Fibroblast of lung (primary cell): ENCODE measurements at places on chromosomes 2 and 18. TPM values are rescaled to one million over a fixed set of nuclear protein-coding genes. Genes with fewer than 3 reads are reported as not detected.
A peak's percentile ranks its signal among the peaks of the same experiment; 100 is the strongest.

The GDF7 gene
- under 0.01 and 0.33 TPM in 2 replicates for total RNA-seq

The PKDCC gene
- total RNA-seq, result 63.9 and 70.1 TPM in 2 replicates

The KLHL41 gene
- total RNA-seq, result 3.8 and 4.6 TPM in 2 replicates

The STARD6 gene
- 0.33 TPM in 1 of 2 replicates, not detected in the other for total RNA-seq

The NEUROD1 gene
- not detected in 2 replicates for total RNA-seq

The POTEF gene
- not detected in 2 replicates for total RNA-seq

The ACADL gene
- total RNA-seq, result 0.50 and 0.51 TPM in 2 replicates

The CFC1 gene
- not detected in 2 replicates for total RNA-seq

The DTNA gene
- total RNA-seq, result 28.2 and 38.8 TPM in 2 replicates

The FBXO48 gene
- 0.26 and 0.33 TPM in 2 replicates for total RNA-seq

The LOXHD1 gene
- not detected in 2 replicates for total RNA-seq

The LCT gene
- under 0.01 TPM in 2 replicates for total RNA-seq

The SCYGR4 gene
- not detected in 2 replicates for total RNA-seq

The COBLL1 gene
- total RNA-seq, result 5.1 and 10.1 TPM in 2 replicates

- DNase-seq, result peak; percentile 68
Observed at GRCh38 chr2:96245609-96246390, 20.0 kb downstream of the TMEM127 start.

- DNase-seq, result peak; percentile 91
Observed at GRCh38 chr2:84906900-84907714, 1.7 kb downstream of the TMSB10 start.

- no peak for DNase-seq
Observed at GRCh38 chr2:32925283-32925815, 21.4 kb upstream of the LTBP1 start.

GRCh38 chr2:127829845-127830246, 18.9 kb upstream of the WDR33 start:
- peak; percentile 50 for DNase-seq

DNA sequence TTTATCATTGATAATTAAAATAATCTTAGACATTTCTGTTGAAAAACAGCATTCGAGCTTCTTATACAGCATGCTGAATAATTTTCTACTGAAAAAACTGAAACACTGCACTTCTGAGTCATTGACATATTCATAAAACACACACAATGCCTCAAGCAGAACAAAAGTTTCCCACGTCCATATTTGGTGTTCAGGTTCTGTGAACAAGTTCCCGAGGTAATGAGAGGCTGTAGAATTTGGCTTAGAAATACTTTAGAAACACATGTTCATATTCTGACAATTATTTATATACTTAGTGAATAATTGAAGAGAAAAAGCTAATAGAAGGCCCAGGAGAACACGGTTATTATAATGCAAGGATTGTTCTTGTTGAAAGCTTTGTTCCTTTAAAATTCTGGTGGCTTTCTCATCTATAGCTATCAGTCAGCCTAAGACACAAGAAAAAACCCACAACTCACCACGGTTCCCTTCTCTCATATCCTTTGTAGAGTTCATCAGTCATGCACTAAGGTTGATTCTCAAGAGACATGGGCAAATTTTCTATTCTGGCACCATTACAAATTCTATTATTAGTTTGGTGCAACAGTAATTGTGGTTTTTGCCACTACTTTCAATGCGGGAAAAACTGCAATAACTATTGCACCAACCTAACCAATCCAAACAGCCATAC, 194.4 kb downstream of the TMX3 start:
- peak; percentile 80 for DNase-seq

DNA sequence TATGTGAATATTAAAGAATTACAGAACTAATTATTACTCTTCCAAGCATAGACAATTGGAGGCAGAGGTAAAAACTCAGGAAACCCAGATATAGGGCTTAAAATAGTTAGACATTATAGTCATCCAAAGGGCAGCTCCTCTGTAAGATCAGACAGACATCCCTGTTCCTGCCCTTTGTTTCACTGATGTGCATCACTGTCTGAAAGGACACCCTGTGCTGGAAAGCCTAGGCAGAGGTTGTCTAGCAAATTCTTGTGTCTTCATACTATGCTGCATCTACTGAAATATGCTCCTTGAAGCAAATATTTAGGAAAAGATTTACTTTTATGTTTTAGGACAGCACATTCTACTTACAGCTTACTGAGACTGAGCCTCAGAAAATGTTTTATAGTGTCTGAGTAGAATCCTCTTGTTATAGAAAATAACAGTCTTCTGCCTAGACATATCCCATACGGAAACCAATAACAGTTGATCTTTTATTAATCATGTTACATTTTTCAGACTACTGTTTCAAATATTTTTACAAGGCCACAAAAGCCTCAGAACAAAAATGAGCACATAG, 977.3 kb upstream of the CDH2 start:
- DNase-seq, result peak; percentile 82

DNA sequence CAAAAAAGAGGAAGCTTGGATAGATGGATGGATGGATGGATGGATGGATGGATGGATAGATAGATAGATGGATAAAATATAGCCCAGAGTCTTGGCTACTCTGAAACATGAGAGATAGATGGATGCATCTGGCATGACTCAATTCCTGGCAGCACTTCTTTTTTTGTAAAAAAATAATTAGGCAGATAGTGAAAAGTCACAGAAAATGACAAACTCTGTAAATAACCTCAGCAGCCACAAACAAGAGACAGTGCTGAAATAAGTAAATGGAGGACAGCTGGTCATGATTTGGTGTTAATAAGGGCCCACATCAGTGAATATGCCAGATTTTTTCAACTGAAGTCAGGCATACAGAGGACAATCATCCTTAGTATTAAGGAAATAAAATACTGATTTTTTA, 585.0 kb upstream of the GCFC2 start:
- no peak for DNase-seq

DNA sequence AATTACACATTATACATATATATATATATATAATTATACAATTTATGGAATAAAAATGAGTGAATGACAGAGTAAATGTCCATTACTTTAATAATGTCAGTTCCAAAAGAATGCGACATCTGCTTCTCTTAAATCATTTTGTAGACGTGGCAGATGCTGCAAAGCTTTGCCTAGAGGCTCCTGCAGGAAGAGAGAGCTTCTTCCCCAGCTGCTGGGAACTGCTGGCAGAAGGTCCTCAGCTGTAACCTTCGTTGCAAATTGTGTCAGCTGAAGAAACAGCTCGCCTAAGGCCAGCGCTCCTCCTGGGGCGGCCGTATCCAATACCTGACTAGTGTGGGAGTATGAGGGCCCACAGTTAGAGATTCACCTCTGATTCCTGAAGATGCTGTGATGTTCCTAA, 9.6 kb upstream of the THNSL2 start:
- DNase-seq, result no peak

GRCh38 chr2:133415210-133415876, 152.9 kb downstream of the NCKAP5 start:
- peak; percentile 68 for DNase-seq

- no peak for DNase-seq
Observed at GRCh38 chr2:197071213-197071612, 144.7 kb upstream of the PGAP1 start.

DNA sequence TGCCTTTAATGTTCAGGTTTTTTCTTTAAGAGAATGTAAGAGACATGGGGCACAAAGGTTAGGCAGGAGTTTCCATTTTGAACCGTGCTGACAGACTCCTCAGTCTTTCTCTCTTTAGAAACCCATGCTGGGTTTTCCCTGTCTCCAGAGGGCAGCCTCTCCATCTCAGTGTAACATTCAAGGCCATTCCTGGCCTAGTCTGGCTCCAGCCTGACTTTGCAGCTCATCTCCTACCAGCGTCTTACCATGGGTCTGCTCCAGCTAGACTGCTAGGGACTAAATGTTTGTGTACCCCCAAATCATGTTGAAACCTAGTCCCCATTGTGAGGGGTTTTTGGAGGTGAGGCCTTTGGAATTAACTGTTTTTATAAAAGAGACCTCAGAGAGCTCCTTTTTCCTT, 9.8 kb upstream of the CLIP4 start:
- DNase-seq, result no peak

GRCh38 chr2:8737571-8738175, 55.8 kb downstream of the ID2 start:
- DNase-seq, result no peak

GRCh38 chr2:221314786-221315185, 257.3 kb downstream of the EPHA4 start:
- DNase-seq, result no peak

DNA sequence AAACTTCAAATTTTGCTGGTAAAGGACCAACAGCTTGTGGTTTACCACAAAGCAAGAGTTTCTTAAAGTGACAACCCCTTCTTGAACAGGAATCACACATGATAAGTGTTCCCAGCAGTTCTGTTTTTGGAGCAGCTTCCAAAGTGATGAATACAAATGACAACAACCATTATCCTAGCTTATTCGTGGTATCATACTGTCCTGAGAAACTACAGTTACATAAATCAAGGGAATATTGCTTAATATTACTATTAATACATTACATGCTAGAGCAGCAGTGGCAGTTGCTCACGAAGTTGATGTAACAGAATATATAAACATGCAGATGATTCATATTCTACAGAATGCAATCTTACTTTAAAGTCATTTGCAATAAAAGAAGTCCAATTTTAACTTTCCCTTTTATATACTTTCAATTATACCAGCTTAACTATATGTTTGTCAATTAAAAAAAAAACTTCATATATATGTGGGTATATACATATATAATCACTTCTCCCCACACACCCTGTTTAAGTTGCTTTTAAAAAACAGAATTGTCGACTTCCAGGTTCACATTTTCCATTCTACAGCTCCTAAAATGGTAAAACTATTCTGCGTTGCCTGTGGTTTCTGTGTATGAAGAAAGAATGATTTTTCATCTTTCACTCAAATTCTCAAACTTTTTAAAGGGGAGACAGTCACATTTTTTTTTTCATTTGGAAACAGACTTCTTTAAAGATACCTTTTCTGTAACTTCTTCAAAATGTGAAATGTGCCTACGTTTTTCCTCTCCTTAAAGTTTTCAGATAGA, 713.6 kb downstream of the TDRD15 start:
- DNase-seq, result peak; percentile 98

GRCh38 chr2:70664525-70664924, 103.5 kb downstream of the ADD2 start:
- DNase-seq, result no peak

DNA sequence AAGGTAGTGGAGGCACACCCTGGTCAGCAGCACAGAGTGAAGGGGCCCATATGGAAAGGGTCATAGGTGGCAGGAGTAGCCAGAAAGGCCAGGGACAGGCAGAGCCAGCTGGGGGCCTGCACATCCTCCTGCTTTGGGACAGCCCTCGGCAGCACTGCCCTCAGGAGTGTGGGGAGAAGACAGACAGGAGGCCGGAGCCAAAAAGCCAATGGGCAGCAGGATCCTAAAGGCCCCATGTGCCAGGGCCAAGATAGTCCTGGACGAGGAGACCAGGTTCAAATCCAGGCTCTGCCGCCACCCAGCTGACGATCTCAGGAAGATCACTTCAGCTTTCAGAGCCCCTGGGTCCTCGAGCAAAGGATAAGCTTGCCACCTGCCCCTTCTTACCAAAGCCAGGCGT, 220.1 kb downstream of the TMEM163 start:
- DNase-seq, result no peak

DNA sequence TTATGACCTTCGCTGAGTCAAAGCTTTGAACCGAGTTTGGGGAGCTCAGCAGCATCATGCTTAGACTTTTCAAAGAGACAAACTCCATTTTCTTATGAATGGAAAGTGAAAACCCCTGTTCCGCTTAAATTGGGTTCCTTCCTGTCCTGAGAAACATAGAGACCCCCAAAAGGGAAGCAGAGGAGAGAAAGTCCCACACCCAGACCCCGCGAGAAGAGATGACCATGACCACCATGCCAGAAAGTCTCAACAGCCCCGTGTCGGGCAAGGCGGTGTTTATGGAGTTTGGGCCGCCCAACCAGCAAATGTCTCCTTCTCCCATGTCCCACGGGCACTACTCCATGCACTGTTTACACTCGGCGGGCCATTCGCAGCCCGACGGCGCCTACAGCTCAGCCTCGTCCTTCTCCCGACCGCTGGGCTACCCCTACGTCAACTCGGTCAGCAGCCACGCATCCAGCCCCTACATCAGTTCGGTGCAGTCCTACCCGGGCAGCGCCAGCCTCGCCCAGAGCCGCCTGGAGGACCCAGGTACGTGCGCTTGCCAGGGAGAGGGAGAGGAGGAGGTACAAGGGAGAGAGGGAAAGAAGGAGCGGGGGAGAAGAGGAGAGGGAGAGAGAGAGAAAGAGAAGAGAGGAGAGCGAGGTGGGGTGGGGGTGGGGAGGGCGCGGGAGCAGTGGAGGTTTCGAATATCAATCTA, at the start of gene DLX1:
Gene DLX1, plus strand, starts transcription at position 48 of the 700 bp plus-strand sequence. Its CDS starts 171 bp downstream, at position 219.
- DNase-seq, result no peak

DNA sequence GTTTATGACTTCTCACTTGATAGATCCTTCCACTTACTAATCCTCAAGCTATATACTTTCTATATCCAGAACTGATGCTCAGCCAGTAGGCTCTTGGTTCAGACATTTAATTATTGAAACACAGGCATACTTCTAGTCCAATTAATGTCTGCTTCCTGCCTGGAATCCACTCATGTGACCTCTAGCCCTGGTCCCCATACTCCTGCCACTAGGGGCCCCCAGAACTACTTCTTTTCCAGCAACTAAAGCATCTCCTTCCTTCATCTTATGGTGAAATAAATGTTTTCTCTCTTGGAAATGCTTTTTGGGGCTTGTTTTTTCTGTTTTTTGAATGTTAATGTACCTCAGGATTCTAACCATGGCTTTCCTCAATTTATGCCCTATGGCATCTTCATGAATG, 527.6 kb downstream of the SATB2 start:
- no peak for DNase-seq

- DNase-seq, result peak; percentile 41
Observed at GRCh38 chr2:113965644-113966043, 75.8 kb downstream of the ACTR3 start.

DNA sequence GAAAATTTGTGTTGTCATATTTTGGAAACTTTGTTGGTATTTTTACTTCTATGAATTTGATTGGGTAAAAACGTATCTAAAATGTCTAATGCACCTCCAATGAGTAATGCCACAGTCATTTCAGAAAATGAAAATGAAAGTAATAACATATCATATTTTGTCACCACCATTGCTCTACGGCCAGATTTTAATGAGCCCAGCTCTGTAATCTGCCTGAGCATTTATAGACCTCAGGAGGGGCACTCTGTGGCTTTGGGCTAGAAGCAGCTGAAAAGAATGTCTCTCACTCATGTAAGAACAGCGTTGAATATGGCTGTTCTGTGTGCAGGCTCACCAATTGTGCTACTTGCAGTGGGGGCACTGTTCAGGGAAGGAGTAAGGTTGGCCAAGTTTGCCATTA, 32.7 kb upstream of the ABCA12 start:
- peak; percentile 12 for DNase-seq

DNA sequence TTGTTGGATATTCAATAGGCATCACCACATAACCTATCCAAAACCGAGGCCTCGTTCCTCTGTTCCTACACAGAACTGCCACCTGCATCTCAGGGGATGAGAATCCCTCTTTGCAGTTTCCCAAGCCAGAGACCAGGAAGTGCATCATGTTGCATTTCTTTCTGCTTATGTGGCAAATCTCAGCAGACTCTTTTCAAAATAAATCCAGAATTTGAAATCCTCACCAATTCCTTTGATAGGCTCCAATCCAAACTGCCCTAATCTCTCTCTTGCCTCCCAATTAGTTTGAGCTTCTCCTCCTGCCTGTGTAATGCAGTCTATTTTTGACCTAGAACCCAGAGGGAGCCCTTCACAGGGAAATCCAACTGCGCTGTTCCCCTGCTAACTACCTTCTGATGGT, 215.5 kb downstream of the RNF144A start:
- DNase-seq, result no peak
